AG10803 (cell line): ENCODE measurements at places on chromosomes 1 and 21.
A peak's percentile ranks its signal among the peaks of the same experiment; 100 is the strongest.

- no peak for DNase-seq
Observed at GRCh38 chr1:97844552-97845089, 76.2 kb downstream of the DPYD start.

- peak; percentile 25 for DNase-seq
Observed at GRCh38 chr1:168613691-168614231, 37.4 kb downstream of the XCL1 start.

- DNase-seq = peak; percentile 22
Observed at GRCh38 chr21:33259428-33259827, 6.7 kb upstream of the IL10RB start.

- DNase-seq = peak; percentile 17
Observed at GRCh38 chr1:33036051-33036525, 595 bp downstream of the AK2 start.
